ENCODE measurements at places on chromosomes 2 and 18.

DNA sequence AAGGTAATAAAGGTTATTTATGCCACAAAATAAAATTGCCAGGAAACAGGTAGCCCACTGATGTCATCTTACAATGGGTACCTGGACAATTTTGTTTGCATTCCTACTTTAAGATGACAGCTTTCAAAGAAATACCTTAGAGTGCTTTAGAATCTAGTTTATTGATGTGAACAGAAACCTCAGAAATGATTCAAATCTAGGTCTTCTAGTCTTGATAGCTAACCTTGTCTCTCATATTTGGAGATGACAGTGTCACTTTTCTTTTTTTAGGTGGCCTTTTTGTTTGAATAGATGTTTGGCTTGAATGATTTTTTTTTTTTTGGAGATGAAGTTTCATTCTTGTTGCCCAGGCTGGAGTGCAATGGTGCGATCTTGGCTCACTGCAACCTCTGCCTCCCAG lies 69.1 kb downstream of the PIK3C3 start:
- DNase-seq: no peak

GRCh38 chr2:180975585-180975984 lies 4.8 kb upstream of the UBE2E3 start:
- no peak for DNase-seq

GRCh38 chr18:6737833-6738232 lies 8.3 kb downstream of the ARHGAP28 start:
- DNase-seq: no peak

DNA sequence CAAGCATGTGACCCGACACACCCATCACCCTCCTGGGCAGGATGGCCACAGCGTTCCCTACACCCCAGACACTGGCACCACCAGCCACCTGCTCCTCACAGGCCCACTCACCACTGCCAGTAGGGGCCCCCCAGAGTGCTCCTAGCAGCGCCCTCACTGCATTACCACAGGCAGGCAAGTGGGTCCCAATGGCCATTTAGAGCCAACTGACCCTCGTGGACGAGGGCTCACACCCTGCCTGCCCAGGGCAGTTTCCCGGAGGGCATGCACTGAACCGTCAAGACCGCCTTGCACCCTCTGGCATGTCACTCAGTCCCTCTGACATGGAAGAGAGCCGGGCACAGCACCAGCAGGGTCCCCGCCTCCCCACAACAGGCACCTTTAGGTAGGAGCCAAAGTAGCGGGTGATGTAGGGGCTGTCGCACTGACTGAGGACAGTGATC lies 7.3 kb downstream of the STK25 start:
- DNase-seq: no peak

- no peak for DNase-seq
Observed at GRCh38 chr2:181177376-181177775, 197.0 kb downstream of the UBE2E3 start.

DNA sequence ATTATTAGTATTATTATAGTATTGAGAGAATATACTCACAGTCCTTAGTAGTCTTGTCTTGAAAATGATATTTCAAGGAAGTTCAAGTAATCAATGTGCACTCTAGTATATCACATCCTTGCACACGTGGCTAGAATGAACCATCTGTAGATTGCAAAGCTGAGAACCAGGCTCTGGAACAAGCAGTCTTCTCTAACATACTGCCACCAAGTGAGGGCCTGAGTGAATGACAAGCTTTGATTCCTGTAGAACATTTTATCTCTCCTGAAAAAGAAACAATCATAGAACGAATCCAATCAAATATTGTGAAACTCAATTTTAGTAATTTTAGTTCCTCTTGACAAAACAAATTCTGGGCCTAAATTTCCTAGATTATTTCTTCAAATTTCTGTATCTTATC lies 55.3 kb upstream of the SULT1C3 start:
- DNase-seq: no peak

- no peak for DNase-seq
Observed at GRCh38 chr2:12320991-12321641, 395.6 kb upstream of the TRIB2 start.

DNA sequence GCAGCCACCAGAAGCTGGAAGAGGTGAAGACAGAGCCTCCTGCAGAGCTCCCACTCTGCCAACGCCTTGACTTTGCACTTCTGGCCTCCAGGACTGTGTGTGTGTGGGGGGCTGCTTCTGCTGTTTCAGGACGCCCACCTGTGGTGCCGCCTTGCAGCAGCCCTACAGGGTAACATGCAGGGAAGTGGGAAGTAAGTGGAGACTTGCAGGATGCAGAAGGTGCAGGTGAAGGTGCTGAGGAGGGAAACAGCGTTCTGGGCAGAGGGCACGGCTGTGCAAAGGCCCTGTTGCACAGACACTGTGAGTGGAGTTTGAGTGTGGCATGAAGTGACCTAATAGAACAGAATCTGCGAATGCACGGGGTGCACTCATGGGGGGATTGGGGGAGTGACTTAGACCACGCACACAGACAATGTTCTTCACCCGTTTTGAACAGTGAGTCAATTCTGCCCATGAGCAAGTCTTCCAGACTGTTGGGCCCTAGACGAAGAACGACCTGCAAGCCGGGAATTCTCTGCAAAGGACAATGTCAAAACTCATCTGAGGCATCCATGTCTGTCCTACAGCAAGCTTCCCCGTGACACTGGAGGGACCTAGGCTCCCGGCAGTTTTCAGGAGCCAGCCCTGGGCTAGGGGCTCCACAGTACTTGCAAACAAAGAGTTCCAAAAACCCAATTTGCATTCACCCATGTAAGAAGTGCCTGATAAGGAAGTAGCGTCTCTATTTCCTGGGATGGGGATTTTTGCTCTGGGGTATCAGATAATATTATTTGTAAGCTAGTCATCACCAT lies 19.0 kb downstream of the MBP start:
- DNase-seq: no peak

DNA sequence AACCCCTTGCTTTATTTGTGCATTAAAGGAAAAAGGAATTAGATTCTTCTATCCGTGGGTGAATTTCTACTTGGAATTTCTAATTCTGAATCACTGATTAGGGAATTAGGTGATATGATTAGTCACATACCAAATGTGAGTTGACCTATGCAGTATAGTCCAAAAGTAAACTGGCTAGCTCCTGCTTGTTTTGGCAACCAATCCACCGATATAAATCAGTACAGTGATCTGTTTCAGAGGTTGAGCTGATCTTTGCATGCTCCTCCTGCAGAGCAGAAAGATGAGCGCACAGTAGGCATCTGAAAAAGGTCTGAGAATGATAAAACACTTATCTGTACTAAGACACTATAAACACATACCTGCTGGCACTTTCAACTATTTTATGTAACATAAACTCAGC lies 86.6 kb downstream of the LRP1B start:
- no peak for DNase-seq

GRCh38 chr2:138239902-138240491 lies 261.6 kb upstream of the SPOPL start:
- DNase-seq: no peak

GRCh38 chr2:45585267-45585861 lies 25.7 kb downstream of the SRBD1 start:
- no peak for DNase-seq

- DNase-seq: no peak
Observed at GRCh38 chr2:217838409-217838831, 164.4 kb downstream of the TNS1 start.

GRCh38 chr18:47316924-47317323 lies 65.5 kb upstream of the SKOR2 start:
- DNase-seq: no peak

DNA sequence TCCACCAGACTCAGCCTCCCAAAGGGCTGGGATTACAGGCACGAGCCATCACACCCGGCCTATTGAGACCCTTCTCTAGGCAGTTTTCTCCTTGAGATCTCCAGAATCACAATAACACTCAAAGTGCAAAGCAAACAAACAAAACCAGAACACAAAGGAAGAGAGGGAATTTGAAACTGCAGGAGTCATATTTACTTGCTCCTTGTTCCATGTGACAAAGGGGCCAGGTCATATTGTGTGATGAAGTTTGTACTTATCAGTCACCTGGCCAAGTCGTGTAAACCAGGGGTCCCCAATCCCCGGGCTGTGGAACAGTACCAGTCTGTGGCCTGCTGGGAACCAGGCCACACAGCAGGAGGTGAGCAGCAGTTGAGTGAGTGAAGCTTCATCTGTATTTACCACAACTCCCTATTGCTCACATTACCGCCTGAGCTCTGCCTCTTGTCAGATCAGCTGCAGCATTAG lies 26.5 kb downstream of the SCYGR8 start:
- no peak for DNase-seq

DNA sequence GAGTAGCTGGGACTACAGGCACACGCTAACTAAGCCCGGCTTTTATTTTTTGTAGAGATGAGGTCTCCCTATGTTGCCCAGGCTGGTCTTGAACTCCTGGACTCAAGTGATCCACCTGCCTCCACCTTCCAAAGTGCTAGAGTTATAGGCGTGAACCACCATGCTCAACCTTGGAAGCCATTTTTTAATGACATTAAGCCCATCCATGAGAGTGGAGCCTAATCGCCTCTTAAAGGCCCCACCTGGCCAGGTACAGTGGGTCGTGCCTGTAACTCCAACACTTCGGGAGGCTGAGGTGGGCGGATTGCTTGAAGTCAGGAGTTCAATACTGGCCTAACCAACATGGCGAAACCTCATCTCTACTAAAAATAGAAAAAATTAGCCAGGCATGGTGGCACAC lies 41.6 kb upstream of the TFCP2L1 start:
- no peak for DNase-seq

GRCh38 chr18:59669872-59670657 lies 27.2 kb downstream of the CCBE1 start:
- DNase-seq: no peak

DNA sequence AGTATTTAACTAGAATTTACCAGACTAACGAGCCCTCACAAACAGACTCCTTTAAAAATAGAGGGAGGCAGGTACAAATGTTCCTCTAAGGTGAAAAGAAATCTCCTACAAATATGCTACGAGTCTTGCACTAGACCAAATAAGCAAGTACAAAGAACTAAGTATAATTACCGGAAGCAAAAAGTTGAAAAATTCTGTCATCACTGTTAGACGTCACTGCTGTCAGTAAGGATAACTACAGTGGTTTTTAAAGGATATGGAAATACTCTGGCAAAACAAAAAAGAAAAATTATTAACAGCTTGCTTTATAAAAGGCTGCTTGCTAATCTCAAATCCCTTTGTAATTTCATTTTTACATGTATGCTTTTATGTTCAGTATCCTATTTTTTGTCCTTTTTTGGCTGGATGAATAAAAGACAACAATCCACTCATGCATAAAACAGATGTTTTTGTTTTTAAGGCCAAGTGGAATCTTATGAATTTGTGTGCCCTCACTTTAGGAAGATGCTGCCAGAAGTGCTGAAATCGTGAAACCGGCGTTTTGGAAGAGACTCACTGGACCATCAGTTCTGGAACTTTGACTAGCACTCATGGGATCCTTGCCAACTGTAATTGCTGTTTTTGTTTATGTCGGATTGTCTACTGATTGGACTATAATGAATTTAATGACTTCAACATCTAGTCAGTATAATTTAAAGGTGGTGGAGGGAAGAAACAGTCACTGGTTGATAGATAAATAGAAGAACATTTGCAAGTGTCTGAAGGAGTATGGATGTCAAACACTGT lies 6.7 kb downstream of the ZNF521 start:
- DNase-seq: no peak

DNA sequence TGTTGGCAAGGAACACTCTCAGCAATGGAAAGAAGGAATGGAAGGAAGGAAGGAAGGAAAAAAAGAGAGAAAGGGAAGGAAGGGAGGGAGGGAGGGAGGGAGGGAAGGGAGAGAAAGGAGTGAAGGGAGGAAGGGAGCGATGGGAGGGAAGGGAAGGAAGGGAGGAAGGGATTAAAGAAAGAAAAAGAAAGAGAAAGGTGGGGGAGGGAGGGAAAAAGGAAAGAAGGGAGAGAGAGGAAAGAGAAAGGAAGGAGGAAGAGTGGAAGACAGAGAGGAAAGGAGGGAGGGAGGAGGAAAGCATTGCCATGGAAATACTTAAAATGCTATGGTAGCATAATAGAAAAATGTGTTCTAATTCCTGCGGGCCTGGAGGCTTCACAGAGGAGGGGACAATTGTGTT lies 22.4 kb downstream of the TTR start:
- DNase-seq: no peak

DNA sequence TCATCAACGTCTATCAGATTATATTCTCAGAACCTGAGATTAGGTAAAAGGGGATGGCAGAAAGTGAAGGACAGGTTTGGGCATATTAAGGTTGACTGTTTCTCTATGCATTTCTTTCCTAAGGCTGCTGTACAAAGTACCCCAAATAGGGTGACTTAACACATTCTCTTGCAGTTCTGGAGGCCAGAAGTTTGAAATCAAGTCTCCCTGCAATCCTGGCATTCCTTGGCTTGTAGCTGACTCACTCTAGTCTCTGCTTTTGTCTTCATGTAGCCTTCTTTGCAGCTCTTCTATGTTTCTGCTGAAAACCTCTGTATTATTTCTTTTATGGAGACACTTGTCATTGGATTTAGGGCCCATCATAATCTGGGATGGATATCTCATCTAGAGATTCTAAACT lies 364.3 kb downstream of the PLCL1 start:
- no peak for DNase-seq

DNA sequence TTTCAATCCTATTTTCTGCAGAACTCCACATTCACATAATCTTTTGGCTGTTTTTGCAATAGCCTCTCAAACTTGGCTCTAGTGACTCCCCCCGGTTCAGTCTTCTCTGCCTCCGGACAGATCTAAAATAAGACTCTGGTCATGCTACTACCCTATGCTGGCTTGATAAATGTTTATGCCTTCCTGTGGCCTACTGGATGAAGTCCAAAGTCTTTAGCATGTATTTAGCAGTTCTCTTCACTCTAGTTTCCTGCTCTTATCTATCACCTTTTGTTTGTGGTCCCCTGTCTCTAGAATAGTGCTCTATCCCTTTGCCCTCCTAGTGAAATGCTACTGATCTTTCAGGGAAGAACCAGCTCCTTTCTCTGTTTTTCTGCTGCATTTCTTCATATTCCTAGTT lies 14.4 kb downstream of the ADCYAP1 start:
- no peak for DNase-seq

GRCh38 chr2:222459983-222460382 lies 35.6 kb downstream of the SGPP2 start:
- no peak for DNase-seq

- DNase-seq: no peak
Observed at GRCh38 chr2:28648147-28648546, 103.5 kb upstream of the PPP1CB start.

DNA sequence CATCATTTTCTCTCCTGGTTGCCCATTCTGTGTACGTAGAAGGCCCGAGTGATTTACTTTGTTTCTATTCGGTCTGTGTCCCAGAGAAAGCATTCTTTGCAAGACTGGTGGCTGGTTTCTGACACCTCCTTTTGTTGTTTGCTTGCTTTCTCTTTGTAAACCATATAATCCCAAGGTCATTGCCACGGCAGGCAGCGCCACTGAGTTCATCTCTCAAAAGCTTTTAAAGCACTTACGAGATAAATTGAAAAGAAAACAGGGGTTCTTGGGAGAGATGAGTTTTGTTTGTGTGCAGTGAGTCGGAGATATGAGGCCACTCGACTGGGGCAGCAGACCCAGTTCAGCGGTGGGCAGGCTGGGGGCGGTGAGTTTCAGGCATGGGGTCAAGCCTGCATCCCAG lies 137.6 kb downstream of the NCK2 start:
- DNase-seq: no peak

- no peak for DNase-seq
Observed at GRCh38 chr2:165196411-165196810, 7.4 kb downstream of the SCN3A start.

Measured in activated CD8-positive, alpha-beta memory T cell treated with anti-CD3 and anti-CD28 coated beads for 1 hour (primary cell).